ENCODE measurements at places on chromosomes 11 and 22. TPM values are rescaled to one million over a fixed set of nuclear protein-coding genes. Genes with fewer than 3 reads are reported as not detected.

BIK gene
- 1.8 TPM for total RNA-seq

NCR3LG1 gene
- total RNA-seq: 2.9 TPM

SESN3 gene
- total RNA-seq: 45.4 TPM

DKK3 gene
- total RNA-seq: 8.1 TPM

CHRNA10 gene
- 3.2 TPM for total RNA-seq

DBX1 gene
- total RNA-seq: not detected

PRR33 gene
- total RNA-seq: not detected

PNPLA2 gene
- total RNA-seq: 125 TPM

KCNQ1OT1 gene
- total RNA-seq: 0.34 TPM

DRAP1 gene
- 259 TPM for total RNA-seq

KLHL35 gene
- 0.65 TPM for total RNA-seq

FOLR2 gene
- total RNA-seq: 0.33 TPM

DUSP8 gene
- 3.7 TPM for total RNA-seq

ALDH3B1 gene
- 0.61 TPM for total RNA-seq

All from activated naive CD8-positive, alpha-beta T cell treated with anti-CD3 and anti-CD28 coated beads, Interleukin-2, amount 10 ng/mL, durations not matched to agents 7 days and 5 days (primary cell).